ENCODE measurements at places on chromosomes 7 and 10. TPM values are rescaled to one million over a fixed set of nuclear protein-coding genes. Genes with fewer than 3 reads are reported as not detected.
A peak's percentile ranks its signal among the peaks of the same experiment; 100 is the strongest.

The CYP3A7 gene
- not detected for total RNA-seq

DNA sequence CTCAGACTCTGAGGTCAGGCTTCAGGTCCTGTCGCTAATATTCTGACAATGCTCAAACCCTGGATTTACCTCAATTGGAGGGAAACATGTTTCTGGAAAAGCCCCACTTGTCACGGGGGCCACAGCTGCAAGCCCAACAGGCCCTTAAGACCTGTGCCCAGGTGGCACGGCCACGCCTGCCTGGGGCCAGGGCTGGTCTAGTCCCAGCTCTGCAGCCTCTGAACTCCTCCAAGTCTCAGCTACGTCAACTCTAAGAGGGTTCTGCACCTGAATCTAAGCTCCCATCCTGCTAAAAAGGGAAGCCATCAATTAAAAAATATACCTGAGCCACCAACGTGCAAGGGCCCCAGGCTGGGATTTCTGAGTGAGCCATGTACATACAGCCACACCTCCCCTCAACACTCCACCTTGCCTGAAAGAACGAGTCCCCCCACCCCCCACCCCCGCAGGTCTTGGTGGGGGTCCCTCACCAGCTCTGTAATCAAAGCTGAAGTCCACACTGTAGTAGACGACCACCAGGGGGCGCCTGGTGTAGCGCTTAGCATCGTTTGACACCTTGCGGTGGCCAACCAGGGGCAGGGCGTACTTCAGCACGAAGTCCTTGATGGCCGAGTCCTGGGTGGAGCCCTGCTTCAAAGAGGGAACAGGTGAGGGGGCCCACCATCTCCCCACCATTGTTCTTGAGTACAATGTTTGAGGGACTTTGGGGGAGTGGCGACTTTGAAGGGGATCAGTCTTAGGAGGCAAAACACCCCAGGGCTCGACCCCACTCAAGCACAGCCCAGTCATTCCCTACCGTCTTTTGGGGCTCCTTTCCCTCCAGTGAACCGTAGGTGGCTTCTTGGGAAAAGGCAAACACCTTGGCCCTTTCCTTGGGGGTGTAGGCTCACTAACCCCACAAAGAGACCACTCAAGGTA, 22.6 kb downstream of the PDIA4 start:
- DNase-seq: peak; percentile 67

DNA sequence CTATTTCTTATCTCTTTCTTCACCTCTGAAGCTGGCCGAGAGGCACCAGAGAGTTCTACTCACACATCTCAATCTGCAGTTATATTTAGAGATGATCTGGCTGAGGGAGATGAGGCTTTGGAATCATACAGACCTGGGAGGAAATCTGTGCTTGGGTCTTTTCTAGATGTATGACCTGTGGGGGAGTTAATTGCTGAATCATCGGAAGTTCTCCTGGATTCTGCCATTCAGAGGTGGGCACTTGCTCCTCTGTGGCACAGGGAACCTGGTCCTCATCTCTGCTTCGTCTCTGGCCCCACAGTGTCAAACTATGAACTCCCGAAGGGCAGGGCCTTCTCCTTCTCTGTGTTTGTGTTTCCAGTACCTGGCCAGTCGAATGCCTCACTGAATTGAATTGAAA, 52.5 kb downstream of the BLNK start:
- no peak for DNase-seq

DNA sequence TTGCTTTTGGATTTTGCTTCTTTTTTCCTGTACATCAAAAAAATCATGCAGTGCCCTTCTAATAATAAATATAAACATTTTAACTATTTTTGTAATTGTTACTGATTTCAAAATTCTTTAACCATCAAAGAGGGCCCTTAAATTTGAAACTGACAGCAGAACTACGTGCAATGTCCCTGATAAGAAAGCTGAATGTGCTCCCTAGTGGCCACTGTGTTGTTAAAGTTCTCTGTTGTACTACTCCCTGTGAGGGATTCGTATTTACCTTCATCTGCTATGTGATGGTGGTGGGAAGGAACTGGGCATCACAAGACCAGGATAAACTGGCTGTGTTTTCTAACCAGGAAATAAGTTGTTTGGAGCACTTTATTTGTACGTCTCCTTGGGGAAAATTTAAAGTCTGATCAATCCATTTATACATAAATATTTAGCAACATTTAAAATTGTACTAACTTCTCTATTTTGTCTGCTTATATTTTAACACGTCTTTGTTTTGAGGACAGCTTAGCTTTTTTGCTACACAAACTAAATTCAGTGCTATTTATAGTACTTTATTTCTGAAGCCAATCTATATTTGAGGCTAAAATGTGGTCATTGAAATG, 322.4 kb downstream of the HGF start:
- DNase-seq: peak; percentile 78

The TMEM72 gene
- not detected for total RNA-seq
